Anterior cingulate cortex (tissue), 58 donors: ENCODE measurements at places on chromosomes 16 and 17.

- no peak for DNase-seq
Measured at GRCh38 chr17:80529904-80530292, 14.7 kb upstream of the RPTOR start.

- DNase-seq = no peak
Measured at GRCh38 chr16:2428051-2428783, 1.0 kb upstream of the CCNF start.

DNA sequence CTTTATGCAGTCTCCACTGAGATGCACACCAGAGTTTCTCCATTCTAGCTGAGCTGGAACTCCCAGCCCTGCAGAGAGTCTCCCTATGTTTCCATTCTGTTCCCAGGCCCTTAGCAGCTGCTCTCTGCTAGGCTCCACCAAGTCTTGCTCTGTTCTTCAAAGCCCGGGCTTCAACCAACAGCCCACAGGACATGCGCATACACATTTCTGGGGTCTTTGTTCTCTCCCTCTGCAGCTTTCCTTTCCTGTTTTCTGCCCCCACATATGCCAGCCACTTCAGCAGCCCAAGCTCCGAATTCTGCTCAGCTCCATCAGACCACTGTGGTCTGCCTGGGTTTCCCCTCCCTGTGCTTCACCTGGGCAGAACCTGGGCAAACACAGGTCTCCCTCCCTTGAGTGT, 205.9 kb downstream of the CBLN1 start:
- no peak for DNase-seq

GRCh38 chr16:20610211-20610891, 34.2 kb upstream of the ACSM2B start:
- no peak for DNase-seq

DNA sequence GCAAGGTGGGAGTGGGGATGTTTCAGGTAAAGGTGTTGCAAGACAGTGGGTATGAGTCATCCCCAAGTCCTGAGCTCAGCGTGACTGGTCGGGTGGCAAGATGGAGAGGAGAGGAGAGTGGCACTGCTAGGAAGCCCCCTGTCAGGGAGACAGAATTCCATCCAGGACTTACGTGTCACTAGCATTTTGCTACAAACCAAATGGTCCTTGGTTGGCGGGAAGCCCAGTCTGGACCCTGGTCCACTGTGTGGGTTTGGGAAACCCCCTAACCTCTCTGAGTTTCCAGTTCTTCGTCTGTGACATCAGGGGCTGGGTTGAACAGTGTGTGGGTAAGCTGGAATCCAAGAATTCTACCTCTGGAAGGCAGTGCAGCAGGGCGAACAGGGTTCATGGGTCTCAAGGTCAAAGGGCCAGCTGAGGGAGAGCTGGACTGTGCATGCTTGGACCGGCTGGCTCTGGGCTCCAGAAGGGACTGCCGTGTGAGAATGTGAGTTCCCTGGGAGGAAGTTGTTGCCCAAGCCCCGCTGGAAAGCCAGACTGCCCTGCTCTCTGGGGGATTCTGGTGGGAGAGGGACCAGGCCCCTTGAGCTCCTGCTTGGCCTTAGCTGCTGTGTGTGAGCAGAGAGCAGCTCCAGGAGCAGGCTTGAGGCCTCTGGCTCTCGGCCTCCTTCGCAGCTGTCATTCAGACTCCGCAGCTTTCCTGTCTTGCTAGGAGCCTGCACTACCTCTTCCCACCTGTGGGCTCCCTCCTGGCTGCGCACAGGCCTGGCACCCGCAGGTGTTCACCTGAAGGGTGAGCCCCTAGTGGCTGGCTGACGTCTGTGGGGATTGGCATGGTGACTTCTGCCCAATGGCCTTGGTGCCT, 84.6 kb downstream of the NT5M start:
- no peak for DNase-seq

DNA sequence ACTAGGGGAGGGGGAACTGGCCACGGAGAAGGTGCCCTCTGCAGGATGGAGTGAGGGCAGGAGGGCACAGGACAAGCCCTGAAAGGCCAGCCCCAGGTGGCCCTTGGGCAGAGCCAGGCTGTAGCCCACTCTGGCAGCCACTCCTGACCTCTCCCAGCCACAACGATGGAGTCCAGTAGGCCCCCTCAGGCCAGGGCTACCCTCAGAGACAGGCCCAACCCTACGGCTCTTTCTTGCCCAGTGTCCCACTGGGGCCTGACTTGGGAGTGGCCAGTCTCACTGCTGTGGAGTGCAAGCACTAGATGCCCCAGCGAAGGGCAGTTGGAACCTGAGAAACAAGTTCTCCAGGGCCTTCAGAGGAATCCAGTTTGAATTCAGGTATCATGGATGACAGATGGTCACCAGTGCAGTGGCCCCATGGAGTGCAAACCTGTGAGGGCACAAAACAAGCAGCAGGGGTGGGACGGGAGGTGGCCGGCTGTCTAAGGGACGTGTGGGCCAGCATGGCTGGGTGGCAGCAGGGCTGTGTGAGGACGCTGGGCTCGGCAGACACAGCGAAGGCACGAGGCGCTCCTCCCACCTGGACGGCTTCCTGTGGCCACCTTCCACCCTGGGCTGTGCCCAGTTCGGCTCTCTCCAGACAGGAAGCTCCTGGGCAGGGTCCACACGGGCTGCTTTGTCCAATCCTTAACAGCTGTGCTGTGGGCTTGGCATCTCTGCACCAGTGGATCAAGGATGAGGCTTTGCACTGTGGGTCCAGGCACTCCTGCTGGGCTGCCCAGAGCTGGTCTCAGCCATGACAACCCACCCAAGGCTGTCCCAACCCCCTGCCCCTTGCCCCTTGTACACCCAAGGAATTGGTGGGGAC, 72.1 kb downstream of the AMFR start:
- DNase-seq = no peak
